ENCODE measurements at places on chromosomes 2 and 18.

DNA sequence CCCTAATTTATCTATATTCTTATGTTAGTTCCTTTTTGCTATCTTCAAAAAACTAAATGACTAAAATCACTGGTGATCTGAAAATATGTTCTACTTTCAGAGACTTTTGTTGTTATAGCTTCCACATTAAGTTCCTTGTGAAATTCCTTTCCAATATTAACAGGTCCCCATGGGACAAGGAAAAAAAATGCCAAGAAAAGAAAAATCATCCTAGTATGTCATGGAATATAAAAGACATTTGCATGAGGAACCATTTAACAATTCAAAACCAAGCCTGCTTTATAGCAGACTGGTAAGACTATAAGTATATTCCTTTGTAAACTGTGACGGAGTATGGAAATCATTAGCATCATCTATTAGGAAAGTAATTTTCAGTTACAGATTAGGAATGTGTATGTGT is 48.1 kb downstream of the COBLL1 start:
- no peak for DNase-seq

DNA sequence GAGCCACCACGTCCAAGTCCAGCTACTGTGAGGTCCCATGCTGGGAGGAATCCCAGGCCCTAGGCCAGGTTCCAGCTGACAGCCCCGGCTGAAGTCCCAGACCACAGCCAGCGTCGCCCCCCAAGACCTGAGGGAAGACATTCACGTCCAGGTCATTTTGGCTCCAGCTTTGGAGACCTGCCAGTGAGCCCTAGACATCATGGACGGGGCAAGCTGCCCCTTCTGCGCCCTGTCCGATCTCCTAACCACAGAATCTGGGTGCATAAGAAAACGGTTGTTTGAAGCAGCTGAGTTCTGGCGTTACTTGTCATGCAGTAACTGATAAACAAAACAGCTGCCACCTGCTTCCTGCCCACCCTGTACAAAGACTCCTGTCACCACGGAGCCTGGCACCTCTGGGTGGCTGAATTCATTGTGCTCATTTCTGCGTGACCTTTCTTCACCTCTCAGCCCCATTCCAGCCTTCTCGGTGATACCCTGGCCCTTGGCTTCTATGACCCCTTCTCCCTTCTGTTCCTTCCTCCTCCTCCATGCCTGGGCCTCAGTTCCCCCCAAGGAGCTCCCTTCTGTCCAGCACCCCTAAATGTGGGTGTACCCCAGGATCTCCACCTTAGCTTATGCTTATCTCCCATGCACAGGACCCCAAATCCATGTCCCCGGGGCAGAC is 72.6 kb upstream of the SMAD7 start:
- DNase-seq, result no peak

DNA sequence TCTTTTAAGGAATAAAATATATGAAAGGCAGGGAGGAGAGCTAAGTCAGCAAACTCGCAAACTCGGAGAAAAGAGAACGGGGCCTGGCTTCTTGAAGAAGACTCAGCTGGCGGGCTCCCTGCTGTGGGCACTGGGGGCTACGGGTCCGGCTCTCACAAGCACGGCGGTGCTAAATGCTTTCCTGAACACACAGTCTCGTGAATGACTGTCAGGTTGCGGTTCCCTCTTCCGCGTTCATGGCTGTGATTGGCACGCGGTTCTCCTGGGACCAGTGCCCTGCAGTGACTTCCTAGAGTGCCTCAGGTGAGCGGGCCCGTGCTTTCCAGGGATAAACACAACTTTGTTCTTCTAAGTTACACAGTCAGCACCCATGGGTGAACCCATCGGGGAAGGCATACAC is 208.4 kb downstream of the HDAC4 start:
- no peak for DNase-seq

- no peak for DNase-seq
Observed at GRCh38 chr2:48756289-48756688, 765 bp upstream of the LHCGR start.

DNA sequence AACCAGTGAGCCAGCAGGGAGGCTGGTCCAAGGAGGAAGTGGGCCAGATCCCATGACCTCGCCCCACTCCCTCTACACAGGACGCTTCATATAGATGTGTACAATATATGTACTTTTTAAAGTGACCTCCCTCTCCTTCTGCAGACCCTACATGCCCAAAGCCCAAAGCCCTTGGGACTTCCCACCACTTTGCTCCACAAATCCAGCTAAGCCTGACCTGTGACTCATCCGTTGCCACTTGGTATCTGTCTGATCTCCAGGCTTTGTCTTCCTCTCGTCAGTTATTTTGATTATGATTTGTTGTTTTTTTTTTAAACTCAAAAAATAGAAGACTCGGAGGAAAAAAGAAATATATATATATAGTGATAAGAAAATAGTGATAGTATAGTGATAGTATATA is 470.8 kb downstream of the KCNJ3 start:
- DNase-seq, result no peak

DNA sequence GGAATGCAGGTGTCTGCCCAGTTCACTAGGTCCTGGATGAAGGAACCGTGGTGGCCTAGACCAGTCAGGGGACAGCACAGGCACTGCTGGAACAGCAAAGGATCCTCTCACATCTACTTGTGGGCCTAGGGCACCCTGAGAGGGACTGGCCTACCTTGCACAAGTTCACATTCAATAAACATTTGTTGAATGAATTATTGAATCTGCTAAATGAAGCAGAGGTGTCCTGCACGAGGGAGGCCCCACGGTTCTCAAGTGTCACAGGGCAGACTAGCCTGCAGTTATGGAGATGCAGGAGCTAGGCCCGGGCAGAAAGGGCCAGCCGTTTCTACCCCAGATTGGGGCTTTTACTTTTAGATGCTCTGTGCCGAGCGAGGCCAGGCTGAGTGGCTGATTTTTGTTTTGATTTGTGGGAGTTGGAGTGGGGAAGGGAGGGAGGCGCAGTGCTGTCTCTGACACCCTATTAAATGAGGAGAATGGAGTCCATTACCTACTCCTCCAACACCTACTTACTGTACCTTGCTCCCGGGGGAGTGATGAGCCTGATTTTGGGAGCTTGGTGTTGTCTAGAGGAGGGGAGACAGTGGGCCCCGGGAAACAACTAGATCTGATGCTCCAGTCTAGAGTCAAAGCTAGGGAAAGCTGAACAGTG is 18.4 kb downstream of the SH2D6 start:
- DNase-seq, result peak; percentile 62

DNA sequence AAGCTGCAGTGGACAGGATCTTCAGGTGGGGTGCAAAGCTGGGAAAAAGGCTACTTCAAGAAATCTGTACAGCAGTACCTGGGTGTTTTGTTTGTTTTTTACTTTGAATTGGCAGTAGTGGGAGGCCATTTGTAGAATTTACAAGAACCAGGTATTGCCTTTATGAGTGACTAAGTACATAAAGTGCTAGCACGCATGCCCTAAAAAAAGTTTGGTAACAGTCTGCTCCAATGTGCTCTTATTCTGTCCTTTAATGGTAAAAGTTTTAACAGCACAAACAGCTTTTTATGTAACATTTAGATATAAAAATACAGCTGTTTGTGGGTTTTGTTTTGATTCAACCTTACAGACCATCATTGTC is 17.2 kb downstream of the REV1 start:
- no peak for DNase-seq

DNA sequence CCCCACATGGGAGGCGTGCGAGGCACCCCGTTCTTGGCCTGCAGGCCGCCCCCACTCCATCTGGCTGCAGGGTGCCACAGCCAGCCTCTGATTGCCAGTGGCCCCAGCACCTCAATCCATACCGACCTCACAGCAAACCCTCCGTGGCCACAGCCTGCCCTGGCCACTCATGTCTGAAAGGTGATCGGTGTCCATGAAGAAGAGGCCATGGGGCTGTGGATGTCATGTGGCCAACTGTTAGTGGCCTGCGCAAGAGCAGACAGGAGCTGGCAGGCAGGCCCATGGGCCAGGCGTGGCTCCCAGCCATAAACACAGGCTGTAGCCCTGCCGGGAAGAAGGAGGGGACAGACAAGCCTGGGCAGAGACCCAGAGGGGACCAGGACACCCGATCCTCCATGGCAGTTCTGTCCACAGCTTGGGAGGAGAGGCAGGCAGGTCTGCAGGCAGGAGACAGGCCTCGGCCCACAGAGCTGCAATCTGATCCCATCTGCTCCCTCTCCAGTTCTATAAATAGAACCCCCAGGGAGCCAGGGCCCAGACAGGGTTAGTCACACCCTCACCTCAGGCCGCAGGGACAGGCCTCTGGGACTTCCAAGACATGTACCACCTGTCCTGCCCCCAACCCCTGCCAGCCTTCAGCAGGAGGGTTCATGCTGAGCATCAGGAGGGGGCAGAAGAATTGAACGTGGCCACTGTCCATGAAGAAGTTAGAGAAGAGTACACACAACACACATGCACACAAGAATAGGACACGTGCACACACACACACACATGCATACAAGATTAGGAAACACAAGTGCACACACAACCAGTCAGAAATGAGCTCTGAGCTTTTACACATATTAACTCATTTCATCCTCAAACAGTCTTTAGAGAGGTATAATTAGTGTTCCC is 16.9 kb downstream of the STEAP3 start:
- DNase-seq, result no peak

DNA sequence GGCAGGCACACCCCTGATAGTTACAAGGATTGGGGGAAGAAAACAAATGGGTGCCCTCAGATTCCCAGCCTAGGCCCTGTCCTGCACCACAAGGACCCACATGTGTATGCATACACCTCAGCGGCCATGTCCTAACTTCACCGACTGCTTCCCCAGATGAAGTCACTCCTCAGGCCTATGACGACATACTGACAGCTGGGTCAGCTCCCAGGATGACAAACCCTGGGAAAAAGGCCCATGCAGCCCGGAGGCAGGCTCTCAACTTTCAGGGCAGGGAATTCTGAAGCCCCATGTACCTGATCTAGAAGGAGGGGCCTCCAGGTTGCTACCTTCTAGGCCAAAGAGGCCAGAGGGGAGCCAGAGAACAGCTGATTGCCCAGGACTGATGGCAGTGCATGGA is 11.0 kb upstream of the PLEKHM3 start:
- no peak for DNase-seq

- DNase-seq, result no peak
Observed at GRCh38 chr2:18251486-18251885, 309.0 kb downstream of the RDH14 start.

GRCh38 chr2:219003979-219004378 is 10.8 kb upstream of the CRYBA2 start:
- DNase-seq, result no peak

GRCh38 chr2:166157578-166157977 is 29.8 kb upstream of the SCN1A start:
- no peak for DNase-seq

DNA sequence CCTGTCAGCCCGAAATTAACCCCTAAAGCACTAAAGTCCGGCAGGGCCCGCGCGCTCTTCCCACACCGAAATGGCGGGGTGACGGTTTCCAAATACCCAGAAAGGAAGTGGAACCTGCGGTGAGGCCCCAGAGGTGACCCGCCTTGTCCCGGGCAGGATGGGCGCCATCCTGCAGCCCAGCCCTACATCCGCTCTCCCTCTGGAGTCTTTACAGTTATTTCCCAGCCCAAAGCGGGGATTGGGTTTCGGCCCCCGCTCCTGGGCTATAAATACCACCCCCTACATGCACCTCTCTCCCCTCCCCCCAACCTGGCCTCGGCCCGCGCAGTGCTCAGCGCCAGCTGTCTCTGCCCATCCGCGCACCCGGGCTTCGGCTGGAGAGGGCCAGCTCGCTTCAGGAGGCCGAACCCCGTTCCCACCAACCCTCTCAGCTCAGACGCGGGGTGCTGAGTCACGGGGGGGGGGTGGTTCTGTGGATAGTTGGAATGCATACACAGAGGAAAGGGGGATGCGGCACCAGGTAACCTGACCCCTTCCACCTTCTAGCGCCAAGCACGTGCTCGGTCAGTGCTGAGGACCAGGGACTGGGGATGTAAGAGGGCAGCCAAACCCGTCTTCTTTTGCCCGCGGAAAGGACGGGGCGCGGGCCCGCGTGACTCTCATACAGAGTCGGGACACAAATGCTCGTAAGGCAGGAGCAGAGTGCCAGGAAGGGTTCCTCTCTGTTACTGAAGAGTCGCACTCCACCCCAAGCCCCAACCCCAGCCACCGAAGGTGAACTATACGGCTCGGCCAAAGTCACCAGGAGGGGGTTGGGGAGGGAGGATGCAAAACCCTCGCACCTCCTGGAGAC is at the start of gene TUBA4B:
TUBA4B (plus strand) TSS at position 344 of the 853 bp plus-strand sequence; CDS start at position 509, 165 bp downstream.
- DNase-seq, result peak; percentile 49

DNA sequence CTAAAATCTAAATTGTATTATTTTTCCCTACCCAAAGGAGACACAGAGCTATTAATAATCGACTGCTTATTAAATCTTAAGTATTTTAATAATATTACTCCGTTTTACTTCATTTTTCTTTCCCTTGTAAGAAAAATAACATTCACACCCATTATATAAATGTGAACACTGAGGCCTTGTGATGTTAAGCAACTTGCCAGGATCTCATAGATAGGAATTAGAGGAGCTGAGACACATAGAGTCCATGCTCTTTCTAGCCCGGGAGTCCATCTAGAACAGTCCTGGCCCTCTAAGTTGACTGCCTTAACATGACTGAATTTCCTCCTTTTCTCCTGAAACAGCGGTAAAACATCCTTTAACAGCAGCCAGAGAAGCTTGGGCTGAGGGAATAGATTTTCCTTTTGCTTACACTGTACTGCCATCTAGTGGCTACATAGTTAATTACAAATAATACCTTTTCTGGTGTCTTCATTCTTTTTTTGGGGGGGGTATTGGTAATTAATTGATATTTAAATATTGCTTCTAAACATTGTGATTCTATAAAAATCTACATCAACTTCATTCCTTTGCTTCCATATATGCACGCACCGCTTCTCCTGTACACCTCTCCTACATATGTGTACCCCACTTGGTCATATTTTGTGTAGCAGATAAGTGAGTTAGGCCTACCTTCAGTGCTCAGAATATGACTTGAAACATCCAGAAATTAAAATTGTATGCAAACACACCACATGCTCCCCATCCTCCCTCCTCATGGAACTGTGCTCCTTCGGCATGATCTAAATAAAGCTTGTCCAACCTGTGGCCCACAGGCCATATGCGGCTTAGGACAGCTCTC is 125.8 kb upstream of the HNMT start:
- DNase-seq, result peak; percentile 21

DNA sequence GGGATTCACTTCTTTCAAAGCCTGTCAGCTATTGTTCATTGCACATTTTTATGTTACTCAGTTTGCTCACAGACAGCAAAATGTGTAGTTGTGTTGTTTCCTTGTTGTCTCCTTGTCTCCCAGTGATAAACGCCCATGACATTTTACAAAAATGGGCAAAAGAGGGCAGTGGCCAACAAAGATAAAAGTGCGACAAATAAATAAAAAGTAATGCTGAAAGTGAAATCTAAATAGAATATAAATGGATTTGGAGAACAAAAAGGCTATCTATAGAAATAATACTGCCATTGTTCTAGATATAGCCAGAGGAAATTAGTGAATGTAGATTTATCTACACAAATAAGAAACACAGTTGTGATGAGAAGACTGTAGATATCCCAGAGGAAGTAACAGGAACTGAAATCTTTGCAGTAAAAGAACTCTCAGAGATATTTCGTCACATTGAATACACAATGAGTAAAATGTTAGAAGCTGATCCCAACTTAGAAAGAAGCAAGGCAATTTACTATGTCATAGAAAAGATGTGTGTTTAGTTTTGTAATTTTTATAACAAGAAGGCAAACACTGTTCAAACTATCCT is 1186.2 kb upstream of the FAM98A start:
- no peak for DNase-seq

GRCh38 chr2:37201766-37202165 is 5.5 kb downstream of the CEBPZOS start:
- DNase-seq, result no peak

GRCh38 chr2:239288951-239289511 is 111.8 kb downstream of the HDAC4 start:
- peak; percentile 82 for DNase-seq

Measured in GM13977 (cell line).